Left renal cortex interstitium (tissue), 4 donors: ENCODE measurements at places on chromosomes 1 and 21. TPM values are rescaled to one million over a fixed set of nuclear protein-coding genes. Genes with fewer than 3 reads are reported as not detected.

Gene TNNT2
- 49.6 TPM for polyA plus RNA-seq

Gene RGS13
- not detected for polyA plus RNA-seq

Gene CXADR
- polyA plus RNA-seq, result 34.0 TPM

Gene NBPF6
- polyA plus RNA-seq, result not detected

Gene OR2T2
- not detected for polyA plus RNA-seq

GRCh38 chr1:231792634-231793033, 166.0 kb downstream of the DISC1 start:
- DNase-seq, result no peak

DNA sequence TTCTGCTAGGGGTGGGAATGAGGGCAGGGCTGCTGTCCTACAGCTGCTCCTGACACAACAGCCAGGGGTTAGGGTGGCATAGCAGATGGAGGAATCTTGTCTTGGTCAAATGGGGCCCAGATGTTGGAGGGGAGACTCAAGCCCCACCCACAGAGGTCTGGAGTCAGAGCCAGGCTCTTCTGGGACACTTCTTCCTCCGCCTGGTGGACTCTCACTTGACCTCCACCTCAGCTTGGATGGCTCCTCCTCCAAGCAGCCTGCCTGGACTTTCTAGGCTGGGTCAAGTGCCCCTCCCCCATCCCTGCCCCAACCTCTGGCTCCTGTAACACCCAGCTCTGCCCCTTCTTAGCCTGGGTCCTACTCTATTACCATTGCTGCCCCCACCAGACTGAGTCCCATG, 35.5 kb downstream of the EPHA2 start:
- DNase-seq, result no peak

- no peak for DNase-seq
Observed at GRCh38 chr1:210394281-210394821, 65.6 kb downstream of the HHAT start.

GRCh38 chr1:226051365-226051764, 11.2 kb upstream of the H3-3A start:
- no peak for DNase-seq

- no peak for DNase-seq
Observed at GRCh38 chr1:54865238-54866073, 21.5 kb downstream of the DHCR24 start.

GRCh38 chr1:16088351-16088911, 15.0 kb upstream of the FAM131C start:
- DNase-seq, result no peak

DNA sequence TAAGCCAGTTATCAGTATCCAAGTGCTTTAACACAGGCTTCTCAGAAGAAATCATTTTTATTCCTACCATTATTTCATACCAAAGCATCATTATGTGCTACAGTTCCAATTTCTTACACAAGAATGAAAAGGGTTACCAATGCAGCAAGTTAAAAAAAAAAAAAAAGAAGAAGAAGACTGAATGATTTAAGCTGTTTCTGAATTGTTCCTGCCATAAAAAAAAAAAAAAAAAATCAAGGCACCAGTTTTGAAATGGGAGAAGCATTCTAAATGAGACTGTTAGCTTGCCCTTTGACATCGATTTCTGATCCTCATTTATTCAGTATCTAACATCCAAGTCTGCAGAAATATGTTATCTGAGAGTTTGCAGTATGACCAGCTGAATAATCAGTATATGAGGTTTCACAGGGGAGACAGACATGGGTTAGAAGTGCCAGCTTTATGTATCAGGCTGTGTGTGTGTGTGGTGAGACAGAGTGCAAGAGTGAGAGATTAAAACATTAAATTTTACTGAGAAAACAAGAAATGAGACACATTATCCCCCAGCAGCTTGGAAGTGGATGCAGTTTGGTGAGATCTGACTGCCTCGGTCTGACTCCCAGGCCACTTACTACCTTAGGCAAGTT, 105.8 kb downstream of the COLGALT2 start:
- DNase-seq, result no peak
